Activated naive CD4-positive, alpha-beta T cell (primary cell): ENCODE measurements at places on chromosomes 7 and 10.

DNA sequence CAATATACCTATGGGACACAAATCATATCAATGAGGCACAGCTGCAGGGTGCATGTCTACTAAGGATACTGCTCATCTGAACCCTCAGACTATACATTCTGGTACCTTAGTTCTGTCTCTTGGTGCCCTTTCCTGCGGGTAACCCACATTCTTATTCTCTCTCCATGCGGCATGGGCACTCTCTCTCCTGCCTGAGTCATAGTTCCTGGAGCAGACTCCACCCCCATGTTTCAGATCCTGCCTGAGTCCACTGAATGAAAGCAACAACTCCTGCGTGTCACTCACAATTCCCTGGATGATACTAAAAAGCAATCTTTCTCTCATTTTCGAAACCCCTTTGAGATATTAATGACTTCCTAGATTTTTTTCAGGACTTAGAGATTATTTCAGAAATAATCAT lies 653.1 kb upstream of the C7orf33 start:
- DNase-seq = no peak

DNA sequence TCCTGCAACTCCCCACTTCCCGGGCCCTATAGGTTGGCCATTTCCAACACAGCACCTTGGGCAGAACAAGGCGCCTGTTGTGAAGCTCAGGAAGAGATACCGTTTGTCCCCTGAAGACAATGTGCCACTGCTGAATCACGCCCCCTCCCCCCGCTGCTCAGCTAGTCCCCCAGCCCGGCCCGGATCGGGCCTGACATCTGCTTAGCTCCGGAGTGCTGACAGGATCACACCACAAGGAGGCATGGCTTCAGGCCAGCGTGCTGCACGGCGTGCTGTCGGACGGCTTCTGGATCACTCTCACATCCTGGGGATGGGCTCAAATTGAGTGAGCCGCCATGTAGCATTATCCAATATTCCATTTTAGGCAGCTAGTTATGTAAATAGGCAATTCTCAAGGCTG lies 62.1 kb upstream of the EFCAB10 start:
- no peak for DNase-seq

- DNase-seq = no peak
Measured at GRCh38 chr10:15137036-15137359, 31.5 kb downstream of the NMT2 start.

DNA sequence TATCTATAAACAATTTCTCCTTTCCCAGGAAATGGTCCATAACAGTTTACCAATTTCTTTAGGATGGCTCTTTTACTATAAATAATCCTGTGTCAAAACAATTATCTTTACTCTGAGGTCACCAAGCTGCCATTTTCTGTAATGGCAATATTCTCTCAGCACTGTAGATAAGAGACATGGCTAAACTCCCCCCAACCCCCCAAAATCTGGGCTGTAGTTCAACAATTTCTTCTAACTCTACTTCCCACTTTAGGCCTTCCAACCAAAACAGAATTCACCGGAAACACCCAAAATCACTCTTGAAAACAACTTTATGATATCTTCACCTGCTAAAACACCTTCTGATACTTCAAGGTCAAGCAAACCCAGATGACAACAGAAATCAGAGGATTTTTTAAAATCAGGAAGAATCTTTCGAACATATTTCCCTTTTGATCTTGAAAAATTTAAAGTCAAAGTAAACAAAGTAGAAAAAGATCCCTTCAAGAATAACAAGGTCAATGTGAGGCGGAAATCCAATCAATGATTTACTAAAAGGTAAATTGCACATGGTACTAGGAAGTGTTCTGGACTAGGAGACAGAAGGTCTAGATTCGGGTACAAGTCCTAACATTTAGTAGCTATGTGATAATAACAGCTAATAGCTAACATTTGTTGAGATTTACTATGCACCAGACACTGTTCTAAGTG lies 176.8 kb downstream of the CPEB3 start:
- no peak for DNase-seq

DNA sequence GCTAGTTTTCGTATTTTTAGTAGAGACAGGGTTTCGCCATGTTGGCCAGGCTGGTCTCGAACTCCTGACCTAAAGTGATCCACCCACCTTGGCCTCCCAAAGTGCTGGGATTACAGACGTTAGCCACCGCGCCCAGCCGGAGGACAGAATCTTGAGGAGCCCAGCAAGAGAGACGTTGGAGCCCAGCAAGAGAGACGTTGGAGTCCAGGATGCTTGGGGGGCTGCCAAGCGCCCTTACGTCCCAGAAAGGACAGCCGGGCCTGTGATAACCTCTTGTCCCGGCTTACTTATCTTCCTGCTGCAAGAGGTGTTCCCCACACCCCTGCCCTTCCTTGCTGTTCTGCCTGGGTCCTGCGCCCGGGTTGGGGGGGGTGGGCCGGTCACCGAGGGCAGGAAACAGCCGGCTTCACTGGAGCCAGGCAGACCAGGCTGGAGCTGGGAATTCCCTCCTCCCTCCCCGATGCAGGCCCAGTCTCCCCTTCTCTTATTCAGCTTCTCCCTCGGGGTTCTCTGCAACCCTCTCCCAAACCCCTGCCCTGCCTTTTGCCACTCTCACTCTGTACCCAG lies 1.9 kb upstream of the EPHB4 start:
- DNase-seq = no peak

- peak; percentile 45 for DNase-seq
Measured at GRCh38 chr7:73734619-73735527, 3.7 kb downstream of the ABHD11 start.

GRCh38 chr10:117960345-117960935 lies 86.3 kb downstream of the RAB11FIP2 start:
- no peak for DNase-seq

- DNase-seq = no peak
Measured at GRCh38 chr10:122368502-122369254, 5.8 kb upstream of the PLEKHA1 start.

DNA sequence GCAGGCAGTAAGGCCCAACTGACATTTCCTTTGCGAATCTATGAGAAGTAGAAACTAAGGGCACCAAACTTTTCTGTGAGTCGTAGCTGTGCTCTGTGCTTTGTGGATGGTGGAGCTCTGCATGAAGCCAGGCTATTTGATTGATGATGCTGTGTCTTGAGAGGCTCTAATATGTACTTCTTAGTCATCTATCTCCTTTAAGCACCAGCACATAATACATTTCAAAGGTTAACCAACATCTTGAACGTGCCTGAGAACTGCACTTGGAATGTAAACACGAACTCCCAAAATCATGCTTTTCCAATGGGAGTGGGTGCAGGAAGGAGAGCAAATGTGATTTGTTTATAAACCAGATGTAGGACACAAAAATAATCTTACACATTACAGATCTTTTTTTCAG lies 411.6 kb downstream of the PARD3 start:
- no peak for DNase-seq

DNA sequence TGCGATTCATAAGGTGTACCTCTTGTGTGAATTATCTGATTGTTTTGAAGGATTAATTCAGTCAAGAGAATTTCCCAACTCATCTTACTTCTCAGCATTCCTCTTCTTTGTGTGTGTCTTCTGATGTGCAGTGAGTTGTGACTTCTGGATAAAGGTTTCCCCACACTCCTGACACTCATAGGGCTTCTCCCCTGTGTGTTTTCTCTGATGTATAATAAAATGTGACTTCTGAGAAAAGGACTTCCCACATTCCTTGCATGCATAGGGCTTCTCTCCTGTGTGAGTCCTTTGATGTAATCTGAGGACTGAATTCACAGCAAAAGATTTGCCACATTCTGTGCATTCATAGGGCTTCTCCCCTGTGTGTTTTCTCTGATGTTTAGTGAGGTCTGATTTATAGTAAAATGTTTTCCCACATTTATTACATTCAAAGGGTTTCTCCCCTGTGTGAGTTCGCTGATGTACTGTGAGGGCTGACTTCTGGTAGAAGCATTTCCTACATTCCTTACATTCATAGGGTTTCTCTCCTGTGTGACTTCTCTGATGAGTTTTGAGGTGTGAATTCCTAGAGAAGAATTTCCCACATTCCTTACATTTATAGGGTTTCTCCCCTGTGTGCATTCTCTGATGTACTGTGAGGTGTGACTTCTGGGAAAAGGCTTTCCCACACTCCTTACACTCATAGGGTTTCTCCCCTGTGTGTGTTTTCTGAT lies 24.2 kb downstream of the ZNF25 start:
- no peak for DNase-seq

- no peak for DNase-seq
Measured at GRCh38 chr7:66202441-66202840, 2.7 kb upstream of the TPST1 start.

DNA sequence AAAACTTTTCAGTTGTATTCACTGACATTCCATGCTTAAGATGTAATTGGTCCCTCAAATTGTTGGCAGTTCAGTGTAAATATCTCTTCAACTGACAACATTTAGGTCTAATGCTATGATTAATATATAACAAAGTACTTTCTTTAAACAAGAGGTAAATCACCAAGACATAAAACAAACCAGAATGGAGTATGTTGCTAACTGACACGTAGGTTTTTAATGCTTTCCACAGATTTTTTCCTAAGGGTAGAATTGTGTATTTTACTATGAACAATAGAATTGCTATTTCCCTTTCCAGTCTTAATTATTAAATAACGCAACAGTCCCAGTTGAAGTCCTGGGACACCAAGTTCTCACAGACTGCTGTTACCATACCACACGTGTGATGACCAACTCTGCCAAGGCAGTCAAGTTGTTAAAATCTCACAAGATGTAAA lies 4.1 kb downstream of the JCAD start:
- DNase-seq = no peak

DNA sequence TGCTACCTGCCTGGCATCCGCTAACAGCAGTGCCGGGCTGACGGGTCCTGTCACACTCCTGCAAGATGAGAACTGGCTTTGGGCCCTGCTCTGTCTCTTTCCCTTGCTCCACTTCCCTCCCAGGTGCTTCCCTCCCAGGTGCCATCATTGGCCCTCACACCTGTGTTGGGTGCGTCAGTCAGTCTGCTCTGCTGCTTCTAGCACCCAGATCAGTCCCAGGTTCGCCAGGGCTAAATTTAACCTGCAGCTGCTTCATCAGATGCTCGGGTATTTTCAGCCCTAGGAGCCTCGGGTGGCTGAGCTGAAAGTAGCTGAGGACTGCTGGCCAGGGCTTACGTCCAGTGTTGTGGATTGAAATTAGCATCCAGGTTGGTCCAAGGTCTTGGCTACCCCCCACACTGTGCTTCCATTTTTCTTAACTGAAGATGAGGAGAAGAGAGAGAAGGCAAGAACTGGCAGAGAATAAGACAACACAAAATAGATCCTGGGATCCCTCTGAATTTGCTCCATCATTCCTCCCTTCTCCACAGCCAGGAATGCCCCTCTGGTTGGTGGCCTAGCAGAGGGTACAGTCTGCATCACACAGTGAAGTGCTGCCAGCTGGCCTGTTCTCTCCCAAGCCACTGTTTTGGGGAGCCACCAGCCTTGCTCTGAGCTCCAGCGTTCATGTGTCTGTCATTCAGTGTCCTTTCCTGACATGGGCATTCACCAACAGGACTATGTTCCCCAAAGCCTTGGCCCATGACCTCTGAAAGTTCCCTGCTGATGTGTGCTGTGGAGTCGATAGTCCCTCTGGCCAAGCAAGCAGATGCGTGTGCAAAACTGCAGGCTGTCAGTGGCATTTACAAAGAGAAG lies 65.9 kb upstream of the SYPL1 start:
- no peak for DNase-seq
